KBM-7 (cell line): ENCODE measurements at places on chromosomes 11 and 22.

- no peak for DNase-seq
Measured at GRCh38 chr11:117199916-117200812, 994 bp downstream of the TAGLN start.

DNA sequence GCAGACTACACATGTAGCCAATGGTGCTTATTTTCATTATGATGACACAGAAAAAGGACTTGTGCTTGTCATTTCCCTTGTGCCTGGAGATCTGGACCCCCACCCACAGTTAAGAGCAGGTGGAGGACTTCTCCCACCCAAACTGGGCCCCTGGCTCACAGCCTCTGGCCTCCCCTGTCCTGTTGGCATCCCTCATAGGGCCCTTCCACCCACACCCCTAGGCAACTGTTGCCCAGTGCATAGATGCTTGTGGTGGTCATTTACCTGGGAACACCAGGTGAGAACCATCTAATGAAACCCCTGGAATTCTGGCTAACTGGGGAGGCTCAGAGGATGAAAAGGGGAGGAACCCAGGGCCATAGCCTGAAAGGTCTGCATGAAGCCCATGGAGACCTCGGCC, 355.9 kb downstream of the BUD13 start:
- no peak for DNase-seq

- DNase-seq, result no peak
Measured at GRCh38 chr22:29854432-29854831, 16.4 kb upstream of the ASCC2 start.

DNA sequence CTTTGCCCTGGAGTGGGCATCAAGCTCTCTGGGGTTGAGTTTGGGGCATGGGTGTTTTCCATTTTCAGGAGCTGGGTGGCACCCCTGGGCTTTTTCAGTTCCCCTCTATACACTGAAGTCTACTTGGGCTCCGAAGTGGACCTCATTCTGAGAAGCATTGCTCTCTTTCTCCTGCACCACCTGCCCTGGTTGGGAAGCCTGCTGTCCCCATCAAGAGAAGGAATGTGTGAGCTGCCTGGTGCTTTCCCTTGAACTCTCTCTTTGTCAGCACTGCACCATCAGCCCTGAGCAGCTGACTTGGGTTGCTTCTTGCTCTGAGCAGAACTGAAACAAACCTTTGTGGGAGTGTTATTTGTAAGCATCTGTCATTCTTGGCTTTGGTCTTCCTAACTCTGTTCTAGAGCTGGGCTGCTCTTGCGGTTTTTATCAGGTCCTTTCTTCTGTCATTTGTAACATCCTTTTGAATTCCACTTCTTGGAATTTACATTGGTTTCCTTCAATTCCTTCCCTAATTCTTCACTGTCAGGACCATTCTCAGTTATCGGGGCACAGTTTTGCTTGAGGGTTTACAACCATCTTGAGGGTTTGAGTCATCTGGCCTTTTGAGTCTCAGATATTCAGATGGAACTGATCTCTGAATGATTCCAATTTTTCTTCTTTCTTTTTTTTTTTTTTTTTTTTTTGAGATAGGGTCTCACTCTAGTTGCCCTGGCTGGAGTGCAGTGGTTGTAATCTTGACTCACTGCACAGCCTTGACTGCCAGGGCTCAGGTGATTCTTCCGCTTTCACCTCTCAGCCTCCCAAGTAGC, 20.5 kb downstream of the UBE2L3 start:
- DNase-seq, result peak; percentile 25

DNA sequence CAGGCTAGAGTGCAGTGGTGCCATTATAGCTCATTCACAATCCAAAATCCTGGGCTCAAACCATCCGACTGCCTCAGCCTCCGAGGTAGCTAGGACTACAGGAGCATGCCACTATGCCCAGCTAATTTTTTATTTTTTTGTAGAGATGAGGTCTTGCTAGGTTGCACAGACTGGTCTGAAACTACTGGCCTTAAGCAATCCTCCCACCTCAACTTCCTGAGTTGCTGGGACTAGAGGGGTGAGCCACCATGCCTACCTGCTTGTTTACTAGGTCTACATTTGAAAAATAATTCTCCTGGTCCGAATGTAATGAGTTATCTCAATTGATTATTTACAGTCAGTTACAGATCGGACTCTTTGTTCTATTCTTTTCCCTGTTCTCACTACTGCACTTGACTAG, 22.0 kb downstream of the TAF1D start:
- DNase-seq, result peak; percentile 28

- no peak for DNase-seq
Measured at GRCh38 chr11:86002431-86002830, 66.5 kb downstream of the PICALM start.

DNA sequence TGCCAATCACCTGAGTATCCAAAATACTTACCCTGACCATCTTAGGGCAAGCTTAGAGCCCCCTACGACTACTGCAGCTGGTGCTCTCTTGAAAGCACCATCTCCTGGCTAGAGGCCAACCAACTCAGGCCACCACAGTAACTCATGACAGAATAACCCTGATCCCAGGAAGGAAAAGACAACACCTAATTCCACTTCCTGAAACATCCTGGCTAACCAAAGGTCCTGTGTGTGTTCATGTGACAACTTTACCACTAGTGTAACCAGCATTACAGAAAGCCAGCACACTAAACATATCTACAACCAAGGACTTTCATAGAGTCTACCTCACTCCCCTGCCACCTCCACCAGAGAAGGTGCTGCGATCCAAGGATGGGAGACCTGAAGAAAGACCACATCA, 17.4 kb upstream of the TMEM45B start:
- DNase-seq, result no peak

DNA sequence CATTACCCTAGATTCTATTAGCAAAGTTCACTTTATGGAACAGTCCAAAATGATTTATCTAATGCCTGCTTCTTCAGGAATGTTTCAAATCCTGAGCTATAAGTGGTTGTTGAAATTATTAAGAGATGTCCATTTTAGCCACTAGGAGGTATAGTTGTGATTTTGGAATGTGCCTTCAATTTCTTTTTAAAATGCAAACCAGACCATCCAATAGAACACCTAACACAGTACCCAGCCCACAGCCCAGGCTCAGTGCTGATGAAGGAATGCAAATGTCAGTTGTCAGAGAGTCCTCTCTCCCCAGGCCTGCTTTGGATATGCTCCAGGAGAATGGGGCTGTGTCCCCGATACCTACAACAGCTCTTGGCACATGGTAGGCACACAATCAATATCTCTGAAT, 85.8 kb upstream of the E2F8 start:
- DNase-seq, result no peak

- DNase-seq, result no peak
Measured at GRCh38 chr11:79617561-79617960, 176.7 kb upstream of the TENM4 start.

DNA sequence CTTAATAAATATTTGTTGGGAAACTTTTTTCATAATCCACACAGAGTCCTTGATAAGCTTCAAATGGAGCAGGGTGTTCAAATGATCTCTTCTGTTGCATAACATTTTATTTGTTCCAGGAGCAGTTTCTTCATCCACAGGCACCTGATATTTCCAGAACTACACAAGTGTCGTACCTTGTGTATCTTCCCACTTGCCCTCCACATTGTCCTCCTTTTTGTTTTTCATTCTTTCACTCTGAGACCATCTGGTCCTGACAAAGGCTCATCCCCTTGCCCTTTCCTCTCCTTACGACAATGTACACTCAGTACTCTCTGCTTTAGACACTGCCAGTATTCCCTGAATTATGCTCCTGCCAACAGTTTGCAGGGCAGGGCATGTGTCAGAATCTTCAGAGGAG, 5.2 kb upstream of the AMOTL1 start:
- no peak for DNase-seq

- DNase-seq, result no peak
Measured at GRCh38 chr22:33188326-33188725, 130.1 kb upstream of the SYN3 start.

GRCh38 chr22:44995105-44995514, 14.7 kb downstream of the PHF21B start:
- DNase-seq, result no peak

GRCh38 chr11:20783220-20783619, 113.8 kb downstream of the NELL1 start:
- DNase-seq, result no peak

DNA sequence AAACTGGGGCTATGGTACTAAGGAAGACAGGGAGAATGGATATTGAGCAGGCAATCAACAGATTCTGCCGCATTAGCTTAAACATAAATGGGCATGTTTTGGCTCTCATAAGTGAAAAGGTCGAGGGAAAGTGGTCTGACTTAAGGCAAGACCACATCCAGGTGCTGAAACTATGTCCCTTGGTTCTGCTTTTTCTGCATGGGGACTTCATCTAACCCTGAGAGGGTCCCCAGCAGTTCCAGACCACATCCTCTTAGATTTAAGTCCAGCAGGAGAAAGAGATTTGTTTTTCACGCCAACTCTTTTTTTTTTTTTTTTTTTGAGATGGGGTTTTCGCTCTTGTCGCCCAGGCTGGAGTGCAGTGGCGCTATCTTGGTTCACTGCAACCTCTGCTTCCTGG, 5.5 kb downstream of the RPS6KA4 start:
- peak; percentile 32 for DNase-seq
